Foreskin fibroblast (primary cell): ENCODE measurements at places on chromosomes 2 and 18.

DNA sequence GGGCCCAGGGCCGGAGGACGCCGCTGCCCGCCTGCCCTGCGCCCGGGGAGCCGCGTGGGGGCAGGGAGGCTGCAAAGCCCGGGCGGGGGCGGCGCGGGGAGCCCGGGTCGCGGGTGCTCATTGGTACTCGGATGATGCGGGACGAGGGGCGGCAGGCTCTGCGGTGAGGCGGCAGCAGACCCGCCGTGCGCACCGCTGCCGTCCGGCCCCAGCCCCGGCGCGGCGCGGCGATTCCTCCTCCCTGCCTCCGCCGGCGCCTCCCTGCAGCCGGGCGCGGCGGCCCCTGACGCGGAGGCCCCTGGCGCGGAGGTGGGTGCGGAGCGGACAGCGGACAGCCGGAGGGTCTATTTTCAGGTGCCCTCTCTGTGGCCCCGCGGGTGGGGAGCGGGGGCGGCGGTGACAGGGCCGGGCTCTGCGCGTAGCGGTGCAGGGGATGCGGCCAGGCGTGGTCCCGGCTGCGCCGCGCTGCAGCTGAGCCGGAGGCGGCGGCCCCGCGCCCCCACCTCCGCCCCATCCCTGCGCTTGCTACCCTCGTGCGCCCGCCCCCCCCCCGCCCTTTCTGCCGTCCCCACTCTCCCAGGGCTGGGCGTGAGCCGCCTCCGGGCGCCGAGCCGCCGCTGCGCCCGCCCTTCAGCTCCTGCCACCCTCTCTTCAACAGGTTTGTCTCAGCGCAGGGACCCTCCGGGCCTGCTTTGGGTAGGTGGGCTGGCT, 640 bp downstream of the SPTBN1 start:
- peak; percentile 26 for DNase-seq

GRCh38 chr18:33594799-33595198, 16.8 kb downstream of the ASXL3 start:
- DNase-seq, result no peak

- DNase-seq, result no peak
Measured at GRCh38 chr18:51491678-51492372, 294.3 kb upstream of the MEX3C start.

DNA sequence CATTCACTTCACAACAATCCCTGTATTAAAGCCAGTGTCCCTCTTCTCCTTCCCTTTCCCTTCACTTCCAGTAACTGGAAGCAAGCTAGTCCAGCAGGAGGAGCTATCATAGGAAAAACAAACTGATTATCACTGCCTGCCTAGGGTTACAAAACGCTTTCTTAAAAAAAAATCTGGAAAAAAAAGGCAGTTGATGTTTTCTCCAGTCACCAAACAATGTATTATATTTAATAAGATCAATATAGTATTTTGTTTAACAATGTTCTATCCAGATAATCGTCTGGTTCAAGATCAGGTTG, 78.8 kb upstream of the ITGB6 start:
- no peak for DNase-seq
